ENCODE measurements at places on chromosomes 7 and 10.
A peak's percentile ranks its signal among the peaks of the same experiment; 100 is the strongest.

- DNase-seq: no peak
Measured at GRCh38 chr7:124761164-124761715, 4.4 kb downstream of the GPR37 start.

- DNase-seq: peak; percentile 15
Measured at GRCh38 chr7:36208997-36209813, 56.2 kb downstream of the EEPD1 start.

DNA sequence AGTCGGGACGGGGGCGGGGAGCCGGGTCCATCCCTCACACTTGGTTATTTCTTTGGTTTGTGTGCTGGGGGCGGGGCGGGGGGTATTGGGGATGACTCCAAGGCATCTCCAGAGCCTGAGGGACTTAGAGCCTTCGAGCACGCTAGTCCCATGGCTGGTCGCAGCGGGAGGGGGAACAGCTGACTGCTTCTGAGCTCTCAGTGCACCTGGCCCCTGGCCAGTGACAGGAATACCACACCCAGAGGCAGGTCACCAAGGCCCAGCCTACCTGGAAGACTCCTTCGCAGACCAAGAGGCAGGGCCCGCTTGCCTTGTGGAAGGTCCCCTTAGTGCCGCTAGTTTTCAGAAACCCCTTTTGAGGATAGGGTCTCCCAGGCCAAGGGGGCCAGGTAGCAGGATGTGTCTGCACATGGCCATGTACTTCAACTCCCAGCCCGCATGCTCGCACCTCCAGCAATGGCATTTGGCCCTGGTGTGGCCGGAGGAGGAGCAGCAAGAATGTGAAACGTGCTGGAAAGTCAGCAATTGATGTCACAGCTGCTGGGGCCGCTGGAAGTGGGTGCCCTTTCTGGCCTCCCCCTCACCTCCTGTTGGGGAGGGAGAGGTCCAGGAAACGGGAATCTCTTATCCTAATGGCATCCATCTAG is 40.3 kb downstream of the AGAP3 start:
- no peak for DNase-seq

DNA sequence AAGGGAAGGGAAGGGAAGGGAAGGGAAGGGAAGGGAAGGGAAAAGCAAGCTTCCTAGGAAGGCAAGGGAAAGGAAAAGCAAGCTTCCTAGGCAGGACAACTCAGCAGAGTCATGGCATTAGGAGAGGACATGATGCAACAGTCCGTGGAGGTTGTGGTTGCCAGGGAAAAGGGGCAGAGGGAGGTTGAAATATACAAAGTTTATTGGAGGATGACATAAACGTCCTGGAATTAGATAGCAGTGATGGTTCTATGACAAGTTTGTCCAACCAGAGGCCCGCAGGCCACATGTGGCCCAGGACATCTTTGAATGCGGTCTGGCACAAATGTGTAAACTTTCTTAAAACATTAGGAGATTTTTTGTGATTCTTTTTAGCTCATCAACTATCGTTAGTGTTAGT is 59.8 kb upstream of the OPN4 start:
- no peak for DNase-seq

- DNase-seq: no peak
Measured at GRCh38 chr10:30596013-30596412, 33.5 kb downstream of the LYZL2 start.

- no peak for DNase-seq
Measured at GRCh38 chr7:47737601-47738000, 155.7 kb upstream of the TNS3 start.

- DNase-seq: no peak
Measured at GRCh38 chr7:1078519-1078918, 9.4 kb upstream of the GPER1 start.

DNA sequence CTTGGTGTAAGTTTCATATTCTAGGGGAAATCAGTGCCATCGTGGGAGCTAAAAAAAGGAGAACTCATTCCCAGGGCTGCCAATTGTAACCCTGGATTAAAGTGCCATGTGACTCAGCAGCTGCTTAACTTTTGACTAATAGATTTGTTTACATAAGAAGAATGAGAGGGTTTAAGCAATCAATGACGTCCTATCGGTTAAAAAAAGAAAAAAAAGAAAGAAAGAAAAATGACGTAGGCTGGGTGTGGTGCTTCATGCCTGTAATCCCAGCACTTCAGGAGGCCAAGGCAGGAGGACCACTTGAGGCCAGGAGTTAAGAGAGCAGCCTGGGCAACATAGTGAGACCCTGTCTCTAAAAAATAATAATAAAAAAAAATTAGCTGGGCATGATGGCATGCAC is 116.2 kb upstream of the AFAP1L2 start:
- DNase-seq: no peak

DNA sequence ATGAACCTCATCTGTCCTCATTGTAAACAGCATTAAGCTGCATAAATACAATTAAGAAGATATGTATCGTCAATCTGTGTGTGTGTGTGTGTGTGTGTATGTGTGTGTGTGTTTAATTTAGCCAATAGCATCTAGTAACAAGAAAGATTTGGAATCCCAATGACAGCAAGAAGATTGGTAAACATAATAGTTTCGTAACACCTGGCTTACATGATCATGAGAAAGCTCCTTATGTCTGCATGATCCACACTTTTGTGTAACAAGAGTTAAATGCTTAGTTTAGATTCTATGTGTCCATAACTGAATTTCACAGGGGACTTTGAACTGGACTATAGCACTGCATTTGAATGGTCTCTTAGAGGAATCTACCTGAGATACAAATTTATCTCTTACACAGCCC is 191.0 kb upstream of the BET1 start:
- DNase-seq: no peak

- DNase-seq: no peak
Measured at GRCh38 chr7:14760730-14761478, 141.6 kb downstream of the DGKB start.

DNA sequence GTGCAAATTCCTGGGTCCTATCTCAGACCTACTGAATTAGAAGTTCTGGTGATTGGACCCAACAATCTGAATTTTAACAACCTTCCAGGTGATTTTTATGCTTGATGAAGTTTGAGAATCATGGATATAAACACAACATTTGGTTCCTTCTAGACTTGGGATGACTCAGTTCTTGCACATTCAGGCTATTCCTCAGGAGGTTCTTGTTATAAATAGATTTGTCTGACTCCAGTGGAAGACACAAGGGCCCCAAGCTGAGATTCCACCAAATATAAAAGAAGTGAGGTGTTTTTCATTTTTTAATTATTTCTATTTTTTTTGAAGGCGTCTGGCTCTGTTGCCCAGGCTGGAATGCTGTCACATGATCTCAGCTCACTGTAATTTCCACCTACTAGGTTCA is 9.4 kb upstream of the TAS2R16 start:
- DNase-seq: no peak

GRCh38 chr7:127689194-127689772 is 37.3 kb downstream of the SND1 start:
- no peak for DNase-seq

DNA sequence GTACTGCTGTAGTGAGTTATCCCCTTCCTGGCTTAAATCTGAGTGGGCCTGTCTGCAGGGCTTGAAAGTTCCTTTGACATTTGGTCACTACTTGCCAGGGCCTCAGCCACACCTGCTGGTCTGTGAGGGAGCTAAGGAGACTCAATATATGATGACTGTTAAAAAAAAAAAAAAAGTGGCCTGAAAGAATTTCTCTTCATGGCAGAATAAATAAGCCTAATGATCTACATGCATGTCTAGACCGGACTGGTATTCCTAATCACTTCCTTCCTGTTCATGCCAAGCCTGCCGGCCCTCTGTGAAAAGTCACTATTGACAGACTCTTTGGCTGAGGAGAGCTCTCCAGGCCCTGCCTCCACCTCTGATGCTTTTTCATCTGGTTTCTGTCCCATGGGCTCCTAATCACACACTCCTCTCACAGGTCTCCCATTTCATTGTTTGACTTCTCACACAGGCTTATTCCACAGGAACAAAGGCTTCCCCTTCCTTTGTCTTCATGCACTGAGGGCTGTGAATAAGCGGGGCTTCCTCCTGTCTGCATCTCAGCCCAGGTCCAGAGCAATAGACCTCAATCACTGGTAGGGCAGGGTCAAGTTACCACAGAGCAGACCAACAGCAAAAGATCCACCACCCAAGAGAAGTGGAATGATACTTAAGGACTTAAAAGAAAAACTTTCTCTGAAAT is 99.1 kb upstream of the SEC61G start:
- no peak for DNase-seq

DNA sequence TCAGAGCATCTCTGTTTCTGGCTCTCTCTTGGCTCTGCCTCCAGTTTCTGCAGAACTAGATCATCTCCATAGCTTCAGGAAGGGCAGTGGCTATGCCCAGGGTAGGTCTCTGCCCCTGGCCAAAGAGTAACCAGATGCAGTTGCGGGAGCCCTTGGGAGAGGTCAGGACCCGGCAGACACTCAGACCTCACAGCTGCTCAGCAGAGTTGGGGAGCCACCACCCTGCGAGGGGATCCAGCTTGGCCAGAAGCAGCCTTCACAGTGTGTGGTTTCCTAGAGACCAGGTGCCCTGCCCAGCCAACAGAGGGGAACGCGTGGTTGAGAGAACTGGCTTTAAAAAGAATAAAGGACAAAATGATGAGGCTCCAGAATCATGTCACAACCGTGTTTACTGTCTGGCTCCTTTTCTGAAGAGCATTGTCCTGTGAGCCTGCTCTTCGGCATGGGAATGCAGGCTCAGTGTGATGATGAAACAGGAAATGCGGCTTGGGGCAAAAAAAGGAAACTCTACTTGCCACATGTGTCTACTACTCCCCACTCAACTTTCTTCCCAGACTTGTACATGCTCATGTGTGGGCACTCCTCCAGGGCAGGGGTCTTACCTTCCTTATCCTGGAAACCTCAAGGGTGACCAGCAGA is 243.1 kb downstream of the INHBA start:
- peak; percentile 24 for DNase-seq

DNA sequence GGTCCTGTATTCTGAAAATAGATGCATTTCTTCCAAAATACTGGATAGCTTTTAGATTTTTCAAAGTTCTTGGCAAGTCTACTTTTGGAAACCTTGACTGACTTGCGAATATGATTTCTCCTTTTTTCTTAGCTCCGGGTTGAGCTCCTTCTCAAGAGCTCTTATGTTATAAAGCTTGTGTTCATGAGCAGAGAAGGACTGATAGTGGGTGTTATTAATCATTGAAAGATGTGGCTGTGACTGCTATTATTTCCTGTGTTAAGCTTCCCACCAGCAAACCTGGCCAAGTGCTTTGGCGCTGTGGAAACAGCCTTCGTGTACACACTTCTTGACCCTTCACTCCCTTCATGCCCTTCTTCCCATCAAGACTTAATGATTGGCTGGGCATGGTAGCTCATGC is 98.2 kb downstream of the KIAA1217 start:
- DNase-seq: no peak
